ENCODE measurements at places on chromosomes 6 and 20. TPM values are rescaled to one million over a fixed set of nuclear protein-coding genes. Genes with fewer than 3 reads are reported as not detected.

Gene DEF6
- total RNA-seq = 0.65 TPM

Gene TINAG
- not detected for total RNA-seq

Gene IPCEF1
- 1.3 TPM for total RNA-seq

Gene SULF2
- total RNA-seq = 85.0 TPM

Gene LY6G5B
- total RNA-seq = 1.2 TPM

Gene BHLHE23
- total RNA-seq = not detected

Gene SAPCD1
- total RNA-seq = 1.6 TPM

Gene SOX18
- 29.6 TPM for total RNA-seq

Gene REPS1
- 21.1 TPM for total RNA-seq

Gene ADGRG6
- total RNA-seq = 8.5 TPM

Gene TAPBP
- total RNA-seq = 46.9 TPM

Gene SRMS
- not detected for total RNA-seq

Gene DEFB124
- total RNA-seq = not detected

Gene PM20D2
- 3.7 TPM for total RNA-seq

Gene ATP6V1G2
- 0.20 TPM for total RNA-seq

Gene PLG
- not detected for total RNA-seq

Gene RWDD2A
- 1.8 TPM for total RNA-seq

Gene CFAP206
- 0.22 TPM for total RNA-seq

Gene GLP1R
- total RNA-seq = not detected

Gene CST1
- not detected for total RNA-seq

Gene NMBR
- not detected for total RNA-seq

Gene TMEM217
- 8.5 TPM for total RNA-seq
